Activated naive CD4-positive, alpha-beta T cell treated with Interleukin-2 at 50 U/mL for 16 hours (primary cell): ENCODE measurements at places on chromosomes 7 and 10.

GRCh38 chr7:116363637-116364432 is 135.7 kb upstream of the CAV2 start:
- DNase-seq = no peak

DNA sequence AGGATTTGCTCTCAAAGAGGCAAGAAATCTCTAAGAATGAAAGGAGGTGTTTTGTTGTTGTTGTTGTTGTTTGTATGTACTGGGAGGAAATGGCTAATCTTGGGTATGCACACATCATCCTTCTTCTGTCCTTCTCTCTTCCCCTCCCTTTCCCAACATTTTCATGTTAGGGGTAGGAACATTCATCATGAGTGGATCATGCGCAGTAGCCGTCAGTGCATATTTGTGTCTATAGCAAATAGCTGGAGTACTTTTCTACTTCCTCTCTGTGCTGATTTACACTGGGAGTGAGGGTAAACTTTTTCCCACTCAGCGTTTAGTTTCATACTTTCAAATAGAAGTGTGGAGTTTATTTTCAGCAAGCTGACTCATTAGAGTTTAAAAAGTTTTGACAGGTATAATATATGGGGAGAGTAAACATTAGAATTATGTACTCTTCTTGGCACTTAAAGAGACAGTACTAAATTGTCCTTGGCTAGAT is 80.5 kb upstream of the PRKG1 start:
- DNase-seq = no peak

DNA sequence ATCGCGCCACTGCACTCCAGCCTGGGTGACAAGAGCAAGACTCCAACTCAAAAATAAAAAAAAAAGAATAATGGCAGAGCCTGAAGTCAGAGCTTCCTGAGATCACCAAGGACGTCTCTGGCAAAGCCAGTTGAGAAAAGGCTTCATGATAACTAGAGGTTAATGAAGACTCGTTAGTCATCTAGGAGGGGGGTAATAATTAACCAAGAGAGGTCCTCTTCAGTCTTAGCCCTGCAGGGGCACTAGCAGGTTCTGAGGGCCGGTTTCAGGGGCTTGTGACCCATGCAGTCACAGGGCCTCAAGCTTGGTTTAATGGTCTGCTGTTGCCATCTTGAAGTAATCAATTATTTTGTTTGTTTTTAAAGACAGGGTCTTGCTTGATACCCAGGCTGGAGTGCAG is 28.6 kb upstream of the PROSER2 start:
- no peak for DNase-seq

- DNase-seq = no peak
These were observed 737.8 kb downstream of the LRMDA start for GRCh38 chr10:76169246-76169645.

- no peak for DNase-seq
These were observed 86.0 kb downstream of the HIP1 start for GRCh38 chr7:75652788-75653187.
